Osteoblast (primary cell): ENCODE measurements at places on chromosomes 16 and 17. TPM values are rescaled to one million over a fixed set of nuclear protein-coding genes. Genes with fewer than 3 reads are reported as not detected.

Gene SLC13A2
- total RNA-seq = not detected in 2 replicates

DNA sequence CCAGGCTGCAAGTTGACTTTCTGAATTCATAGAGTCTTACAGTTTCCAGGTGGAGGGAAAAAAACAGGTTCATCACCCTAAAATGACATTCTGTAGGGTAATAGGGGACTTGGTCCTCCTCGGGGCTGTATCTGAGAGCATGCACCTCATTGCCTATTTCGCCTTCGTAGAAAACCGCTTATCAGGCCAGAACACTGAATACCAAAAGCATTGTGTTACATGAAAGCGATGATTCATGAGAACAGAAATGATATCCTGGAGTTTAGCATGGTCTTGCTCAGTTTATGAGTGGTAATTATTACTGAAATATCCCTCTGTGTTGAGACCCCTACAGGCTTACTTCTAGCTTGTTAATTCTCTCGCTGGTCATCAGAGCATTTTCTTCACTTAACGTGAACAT is 61.4 kb upstream of the ARHGAP44 start:
- no peak for DNase-seq

Gene CMTM3
- 24.6 and 29.8 TPM in 2 replicates for total RNA-seq

DNA sequence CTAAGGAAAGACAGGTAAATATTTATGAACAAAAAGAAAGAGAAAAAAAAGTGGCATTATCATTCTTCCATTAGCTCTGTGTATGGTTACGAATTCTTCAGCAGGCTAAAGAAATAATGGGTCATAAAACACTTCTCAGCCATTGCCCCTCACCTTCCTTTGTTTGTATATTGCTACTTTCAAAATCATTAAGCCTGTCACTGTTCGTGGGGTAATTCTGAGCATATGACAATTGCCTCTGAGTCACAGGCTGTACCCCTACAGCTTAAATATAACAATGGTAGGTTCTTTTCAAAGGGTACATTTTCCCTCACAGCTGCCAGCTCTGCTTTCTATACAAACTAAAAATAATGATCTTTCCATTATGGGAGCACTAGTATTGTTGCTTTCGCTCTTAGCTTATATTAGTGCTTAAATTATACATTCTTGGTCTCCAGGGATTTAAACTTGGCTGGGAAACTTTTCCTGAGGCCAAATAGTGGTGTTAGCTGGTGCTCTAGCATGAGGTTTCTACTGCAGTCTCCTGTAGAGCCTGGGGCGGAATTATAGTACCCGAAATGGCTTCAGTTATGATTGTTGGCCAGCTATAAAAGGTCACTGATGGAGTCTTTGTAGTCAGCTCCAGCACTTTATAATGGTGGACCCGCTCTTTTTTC is 74.7 kb upstream of the CDH11 start:
- no peak for DNase-seq

Gene OR1A1
- total RNA-seq = not detected in 2 replicates

Gene MYCBPAP
- total RNA-seq = 0.36 and 0.88 TPM in 2 replicates

DNA sequence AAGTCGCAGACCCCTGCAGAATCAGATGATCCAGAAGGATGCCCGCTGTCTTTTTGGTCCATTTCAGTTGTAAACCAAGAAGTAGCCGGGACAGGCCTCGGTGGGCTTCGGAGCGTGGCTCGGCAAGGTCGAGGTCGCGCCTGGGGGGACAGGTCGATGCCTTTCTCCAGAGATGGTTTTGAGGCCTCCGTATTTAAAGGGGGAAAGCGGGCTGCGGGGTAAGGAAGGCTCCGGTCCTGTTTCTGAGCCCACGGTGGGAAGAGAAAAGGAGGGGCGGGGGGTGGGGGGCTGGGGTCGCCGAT is 7.5 kb upstream of the GNG13 start:
- DNase-seq = no peak
